Activated CD4-positive, alpha-beta T cell treated with anti-CD3 and anti-CD28 coated beads, Interleukin-2, amount 10 ng/mL, durations not matched to agents 24 days and 14 days (primary cell): ENCODE measurements at places on chromosomes 3 and 15. TPM values are rescaled to one million over a fixed set of nuclear protein-coding genes. Genes with fewer than 3 reads are reported as not detected.

Gene AAGAB
- total RNA-seq, result 44.9 and 48.6 TPM in 2 replicates

Gene CTDSPL
- total RNA-seq, result 6.1 and 6.5 TPM in 2 replicates

Gene GABRA5
- total RNA-seq, result not detected in 2 replicates

Gene BFSP2
- not detected in 2 replicates for total RNA-seq

Gene KY
- total RNA-seq, result not detected in 2 replicates

Gene THAP10
- total RNA-seq, result not detected in 2 replicates

Gene TNNC1
- total RNA-seq, result 1.2 and 1.5 TPM in 2 replicates

Gene TRPM1
- not detected in 2 replicates for total RNA-seq

Gene NOX5
- not detected in 2 replicates for total RNA-seq

Gene FRMD5
- total RNA-seq, result 0.09 TPM in 1 of 2 replicates, not detected in the other

Gene BDH1
- total RNA-seq, result 124 and 133 TPM in 2 replicates

Gene CTXN2
- total RNA-seq, result 0.07 TPM in 1 of 2 replicates, not detected in the other

DNA sequence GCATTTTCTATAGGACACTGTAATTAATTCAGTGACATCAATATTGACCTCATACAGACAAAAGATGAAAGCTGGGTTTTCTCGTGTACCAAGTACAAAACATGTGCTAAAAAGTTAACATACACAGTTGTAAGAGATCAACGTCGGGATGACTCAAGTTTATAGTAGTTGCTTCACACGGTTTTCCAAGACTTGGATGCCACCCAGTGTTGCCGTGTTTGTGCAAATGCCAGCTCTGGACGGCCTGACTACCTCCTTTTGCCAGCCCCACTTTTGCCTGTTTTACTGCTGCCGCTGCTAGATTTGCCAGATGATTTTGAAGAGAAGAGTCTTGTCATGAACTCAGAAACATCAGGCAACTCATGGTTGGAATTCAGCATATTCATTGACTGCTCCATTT lies 17.6 kb downstream of the EMC7 start:
- no peak for DNase-seq

- DNase-seq, result no peak
Measured at GRCh38 chr3:14837878-14838258, 19.1 kb downstream of the FGD5 start.

GRCh38 chr15:99409097-99409473 lies 156.7 kb upstream of the MEF2A start:
- DNase-seq, result peak; percentile 73

DNA sequence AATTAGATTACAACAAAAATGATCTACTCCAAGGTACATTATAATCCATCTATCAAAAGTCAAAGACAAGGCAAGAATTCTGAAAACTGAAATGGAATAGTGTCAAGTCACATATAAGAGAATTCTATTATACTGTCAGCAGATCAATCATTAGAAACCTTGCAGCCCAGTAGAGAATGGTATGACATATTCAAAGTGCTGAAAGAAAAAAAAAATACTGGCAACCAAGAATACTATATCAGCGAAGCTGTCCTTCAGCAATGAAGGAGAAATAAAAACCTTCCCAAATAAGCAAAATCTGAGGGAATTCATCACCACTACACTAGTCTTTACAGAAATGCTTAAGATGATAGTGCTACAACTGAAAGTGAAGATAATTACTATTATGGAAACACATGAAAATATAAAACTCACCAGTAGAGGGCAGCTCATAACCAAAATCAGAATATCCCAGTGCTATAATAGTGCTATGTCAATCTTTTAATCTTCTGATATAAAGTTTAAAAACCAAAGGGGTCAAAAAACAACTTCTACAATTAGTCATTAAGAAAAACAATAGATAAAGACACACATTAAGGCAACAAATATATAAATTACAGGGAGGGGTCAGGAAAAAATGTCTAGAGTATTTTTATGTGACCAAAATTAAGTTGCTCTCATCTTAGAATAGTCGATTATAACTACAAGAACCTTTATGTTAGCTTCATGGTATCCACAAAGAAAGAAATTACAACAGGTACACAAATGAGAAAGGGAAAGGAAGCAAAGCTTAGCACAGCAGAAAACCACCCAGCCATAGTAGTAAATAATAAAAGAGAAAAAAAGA lies 190.7 kb upstream of the CNTN6 start:
- DNase-seq, result no peak

- no peak for DNase-seq
Measured at GRCh38 chr3:115248274-115248673, 101.2 kb upstream of the ZBTB20 start.

GRCh38 chr15:29698030-29698701 lies 124.1 kb downstream of the TJP1 start:
- no peak for DNase-seq

DNA sequence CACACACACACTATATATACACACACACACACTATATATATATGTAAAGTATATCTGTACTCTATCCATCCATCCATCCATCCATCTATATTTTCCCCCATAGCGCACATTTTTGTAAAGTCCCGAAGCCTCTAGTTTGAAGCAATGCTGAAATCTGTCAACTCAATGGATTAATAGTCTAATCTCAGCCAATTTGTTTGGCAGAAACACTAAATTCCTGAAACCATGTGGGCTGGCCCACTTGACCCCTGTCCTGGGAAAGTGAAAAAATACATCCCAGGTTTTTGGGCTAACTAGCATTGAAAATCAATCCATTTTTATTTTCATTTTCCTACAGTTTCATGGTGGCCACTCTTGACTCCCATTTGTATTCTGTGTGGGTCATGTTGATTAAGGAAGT lies 166.7 kb downstream of the SLCO3A1 start:
- DNase-seq, result no peak

- DNase-seq, result no peak
Measured at GRCh38 chr15:98686983-98687382, 38.6 kb downstream of the IGF1R start.

- no peak for DNase-seq
Measured at GRCh38 chr3:133294253-133294652, 105.6 kb upstream of the BFSP2 start.

GRCh38 chr15:67515090-67515489 lies 5.8 kb upstream of the C15orf61 start:
- DNase-seq, result no peak

DNA sequence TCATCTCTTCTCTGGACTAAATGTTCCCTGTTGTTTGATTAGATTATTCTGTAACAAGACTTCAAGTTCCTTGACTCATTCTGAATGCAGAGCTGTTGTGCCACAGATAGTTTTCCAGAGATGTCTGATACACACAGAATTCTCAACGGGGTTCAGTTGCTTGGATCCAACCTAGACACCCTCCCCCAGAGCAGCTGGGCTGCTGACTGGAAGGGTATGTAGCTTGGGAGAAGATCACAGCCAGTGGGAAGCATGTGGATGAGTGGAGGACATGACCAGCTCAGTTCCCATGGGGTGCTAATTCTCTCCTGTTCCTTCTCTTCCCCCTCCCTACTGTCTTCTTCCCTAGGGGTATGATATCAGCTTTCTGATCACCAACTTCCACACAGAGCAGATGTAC lies 6.6 kb upstream of the TTLL3 start:
- no peak for DNase-seq

GRCh38 chr15:44719293-44719999 lies 8.1 kb downstream of the B2M start:
- DNase-seq, result peak; percentile 88

DNA sequence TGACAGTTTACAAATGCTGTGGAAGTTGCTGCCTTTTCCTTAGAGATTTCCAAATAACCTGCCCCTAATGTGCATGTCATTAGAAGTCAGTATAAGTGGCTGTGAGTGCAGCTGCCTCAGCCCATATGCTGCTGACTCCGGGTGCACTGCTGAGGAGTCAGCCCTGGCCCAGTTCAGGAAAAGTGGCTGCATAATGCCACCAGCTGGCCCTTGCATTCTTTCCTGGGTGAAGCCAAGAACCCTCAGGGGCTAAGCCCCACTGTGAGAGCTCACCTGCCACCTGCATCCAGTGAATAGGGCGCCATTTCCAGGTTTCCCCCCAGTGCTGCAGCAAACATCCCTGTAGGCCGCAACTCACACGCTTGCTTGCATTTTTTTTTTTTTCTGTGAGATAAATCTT lies 139.9 kb downstream of the TJP1 start:
- no peak for DNase-seq

GRCh38 chr15:48695088-48695826 lies 49.7 kb upstream of the FBN1 start:
- no peak for DNase-seq

- no peak for DNase-seq
Measured at GRCh38 chr3:55620351-55621025, 133.4 kb upstream of the WNT5A start.

GRCh38 chr3:193972832-193973231 lies 163.1 kb upstream of the HES1 start:
- DNase-seq, result no peak

GRCh38 chr15:91801836-91802534 lies 51.5 kb upstream of the SLCO3A1 start:
- no peak for DNase-seq

- DNase-seq, result no peak
Measured at GRCh38 chr15:74257105-74257504, 21.0 kb downstream of the CCDC33 start.

- DNase-seq, result no peak
Measured at GRCh38 chr3:108472001-108472591, 38.3 kb downstream of the MYH15 start.

DNA sequence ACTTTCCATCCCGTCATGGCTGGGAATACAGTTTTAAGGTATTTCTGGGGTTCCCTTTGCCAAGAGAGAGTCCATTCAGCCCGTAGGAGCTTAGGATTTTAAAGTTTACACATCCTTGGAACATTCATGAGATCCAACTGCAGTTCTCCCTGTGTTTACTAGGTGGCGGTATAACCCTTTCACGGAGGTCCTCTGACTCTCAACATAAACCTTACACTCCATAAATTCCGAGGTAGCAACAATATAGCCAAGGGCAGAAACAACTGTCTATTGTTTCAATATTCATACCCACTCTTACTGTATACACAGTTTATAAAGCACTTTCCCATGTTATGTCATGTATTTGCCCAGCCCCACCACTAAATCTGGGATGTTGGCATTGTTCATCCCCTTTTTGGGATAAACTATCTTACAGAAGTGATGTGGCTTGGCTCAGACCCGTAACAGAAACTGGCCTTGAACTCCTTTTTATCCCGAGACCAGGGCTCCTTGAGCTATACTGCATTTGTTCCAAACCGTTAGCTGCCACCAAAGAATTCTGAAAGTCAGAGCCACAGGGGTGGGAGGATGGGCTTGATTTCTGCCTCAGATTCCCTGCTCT lies 69.2 kb upstream of the COL6A5 start:
- peak; percentile 66 for DNase-seq

DNA sequence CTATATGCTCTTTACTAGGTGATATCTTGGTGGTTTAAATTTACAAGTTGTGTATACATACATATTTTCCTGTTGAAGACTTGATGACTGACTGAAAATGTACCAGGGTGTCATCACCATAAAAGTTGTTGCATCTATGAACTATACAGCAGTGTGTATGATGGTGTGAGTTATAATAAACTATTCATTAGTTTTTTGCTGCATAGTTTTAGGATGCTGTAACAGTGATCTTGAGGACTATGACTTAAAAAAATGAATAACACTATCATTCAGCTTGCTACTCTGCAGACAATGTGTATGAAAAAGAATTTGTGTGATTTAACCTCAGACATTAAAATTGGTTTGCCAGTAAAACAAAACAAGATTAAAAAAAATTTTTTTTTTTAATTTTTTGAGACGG lies 49.0 kb downstream of the UBE2E2 start:
- no peak for DNase-seq

GRCh38 chr3:64354956-64355355 lies 129.7 kb upstream of the PRICKLE2 start:
- no peak for DNase-seq

DNA sequence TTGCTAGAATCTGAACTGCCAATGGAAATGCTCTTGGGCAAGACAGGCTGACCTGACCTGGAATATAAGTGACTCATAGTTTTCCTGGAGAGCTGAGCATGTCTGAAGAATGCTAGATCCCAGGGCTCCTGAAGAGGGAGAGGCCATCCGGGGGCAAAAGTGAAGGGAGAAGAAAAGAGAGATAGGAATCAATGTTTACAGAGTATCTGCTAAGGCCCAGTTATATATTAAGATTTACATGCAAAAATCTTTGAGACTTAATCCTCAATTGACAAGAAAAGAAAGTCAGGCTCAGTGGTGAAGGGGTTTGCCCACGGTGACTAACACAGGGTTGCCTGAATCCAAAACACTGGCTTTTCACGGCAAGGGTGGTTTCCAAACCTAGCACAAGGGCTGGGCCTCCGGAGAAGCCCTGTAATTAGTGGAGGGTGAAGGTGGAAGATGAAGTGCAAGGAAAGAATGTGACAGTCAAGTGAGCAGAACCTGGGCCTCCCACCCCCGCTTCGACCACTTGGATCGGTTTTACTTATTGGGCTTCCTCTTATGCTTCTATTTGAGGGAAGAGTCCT lies 91.7 kb upstream of the FGF12 start:
- peak; percentile 86 for DNase-seq

DNA sequence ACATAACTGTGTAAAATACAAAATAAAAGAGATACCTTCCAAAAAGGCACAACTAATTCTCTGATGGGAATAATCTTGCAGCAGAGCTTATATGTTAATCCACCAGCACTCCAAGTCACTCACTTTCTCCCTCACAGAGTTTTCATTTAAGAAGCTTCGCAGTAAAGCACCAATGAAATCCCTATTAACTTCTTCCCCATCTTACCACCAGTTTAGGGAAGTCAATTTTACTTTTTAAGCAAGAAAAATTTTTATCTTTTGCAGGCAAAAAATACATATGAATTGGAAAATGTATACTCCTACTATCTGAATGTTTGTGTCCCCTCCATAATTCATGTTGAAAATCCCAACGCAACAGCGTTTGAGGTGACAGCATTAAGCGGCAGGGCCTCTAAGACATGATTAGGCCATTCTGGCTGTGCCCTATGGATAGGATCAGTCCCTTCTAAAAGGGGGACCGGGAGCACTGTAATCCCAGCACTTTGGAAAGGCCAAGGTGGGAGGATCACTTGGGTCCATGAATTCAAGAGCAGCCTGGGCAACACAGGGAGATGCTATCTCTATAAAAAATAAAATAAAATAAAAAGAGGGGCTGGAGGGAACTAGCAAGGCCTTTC lies 435.8 kb downstream of the SHQ1 start:
- DNase-seq, result no peak

DNA sequence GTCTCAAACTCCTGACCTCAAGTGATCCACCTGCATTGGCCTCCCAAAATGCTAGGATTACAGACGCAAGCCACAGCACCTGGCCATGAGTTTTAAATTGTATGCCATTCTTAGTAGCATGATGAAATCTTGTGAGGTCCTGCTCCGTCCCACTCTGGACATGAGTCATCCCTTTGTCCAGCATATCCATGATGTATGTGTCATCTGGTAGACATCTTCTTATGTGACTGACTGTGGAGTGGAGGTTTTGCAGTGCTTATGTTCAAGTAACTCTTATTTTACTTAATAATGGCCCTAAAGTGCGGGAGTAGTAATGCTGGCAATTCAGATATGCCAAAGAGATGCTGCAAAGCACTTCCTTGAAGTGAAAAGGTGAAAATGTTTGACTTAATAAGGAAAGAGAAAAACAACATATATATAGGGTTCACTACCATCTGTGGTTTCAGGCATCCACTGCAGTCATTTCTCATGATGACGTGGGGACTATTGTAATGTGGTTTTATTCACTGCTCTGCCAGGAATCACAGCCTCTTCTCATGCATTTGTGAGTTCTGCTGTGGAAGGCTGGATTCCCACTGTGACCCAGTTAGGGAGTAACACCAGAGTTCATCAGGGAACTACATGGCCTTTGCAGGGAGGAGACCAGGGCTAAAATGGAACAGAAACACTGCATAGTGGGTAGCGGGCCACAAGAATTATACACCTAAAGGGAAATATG lies 204.6 kb upstream of the STRIT1 start:
- DNase-seq, result no peak

GRCh38 chr3:142081178-142081577 lies 68.2 kb downstream of the TFDP2 start:
- DNase-seq, result no peak

- DNase-seq, result peak; percentile 46
Measured at GRCh38 chr15:58880320-58880719, 53.2 kb downstream of the SLTM start.
